ENCODE measurements at places on chromosomes 5 and 9.

GRCh38 chr9:135769489-135770202 is 67.7 kb downstream of the KCNT1 start:
- DNase-seq: no peak

DNA sequence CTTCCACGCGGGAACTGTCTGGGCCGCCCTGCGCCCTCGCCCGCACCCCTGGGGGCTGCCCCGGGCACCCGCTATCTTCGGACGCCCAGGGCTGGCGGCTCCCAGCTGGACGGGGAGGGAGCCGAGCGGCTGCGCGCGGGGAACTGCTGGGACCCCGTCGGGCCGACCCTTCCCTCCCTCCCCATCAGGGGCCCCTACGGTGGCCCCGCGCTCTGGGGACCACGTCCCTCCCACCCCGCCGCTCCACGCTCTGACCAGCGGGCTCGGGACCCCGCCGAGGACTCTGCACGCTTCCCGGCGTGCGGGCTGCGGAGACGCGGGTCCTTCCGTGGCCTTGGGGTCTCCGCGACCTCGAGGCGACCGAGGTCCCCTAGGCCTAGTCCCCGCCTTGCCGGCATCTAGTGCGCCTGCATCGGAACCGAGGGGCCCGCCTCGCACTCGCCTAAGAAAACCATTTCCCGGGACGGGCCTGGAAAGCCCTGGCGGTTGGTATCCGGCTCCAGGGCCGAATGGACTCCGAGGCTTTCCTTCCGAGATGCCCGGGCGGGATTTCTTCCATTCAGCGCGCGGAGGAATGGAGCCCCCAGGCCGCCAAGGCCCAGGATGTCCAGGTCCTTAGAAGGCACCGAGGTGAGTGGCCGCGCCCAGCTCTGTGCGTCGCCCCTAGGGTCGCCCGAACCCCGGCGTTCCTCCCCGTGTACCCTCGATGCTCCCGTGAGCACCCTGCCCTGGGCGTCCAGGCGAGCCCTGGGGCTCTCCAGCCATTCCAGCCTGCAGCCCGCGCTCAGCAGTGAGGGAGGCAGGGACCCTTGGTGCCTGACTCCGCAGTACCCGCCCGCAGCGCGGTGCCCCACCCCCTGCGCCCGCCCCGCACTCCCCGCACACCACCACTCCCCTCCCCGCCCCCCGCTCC is 705 bp upstream of the SLC6A3 start:
- DNase-seq: no peak

DNA sequence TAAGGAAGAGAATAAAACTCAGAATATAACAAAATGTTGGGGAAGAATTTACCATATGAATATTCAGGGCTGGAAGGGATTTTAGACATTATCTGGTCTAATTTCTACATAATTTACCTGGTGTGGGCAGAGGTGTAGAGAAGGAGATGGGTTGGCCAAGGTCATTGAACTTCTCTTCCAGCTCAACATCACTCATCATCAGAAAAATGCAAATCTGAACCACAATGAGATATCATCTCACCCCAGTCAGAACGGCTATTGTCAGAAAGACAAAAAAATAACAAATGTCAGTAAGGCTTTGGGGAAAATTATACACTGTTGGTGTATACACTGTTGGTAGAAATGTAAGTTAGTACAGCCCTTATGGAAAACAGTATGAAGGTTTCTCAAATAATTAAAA is 121.7 kb downstream of the PTTG1 start:
- DNase-seq: no peak

- no peak for DNase-seq
Observed at GRCh38 chr9:1013021-1013420, 36.6 kb downstream of the DMRT3 start.

DNA sequence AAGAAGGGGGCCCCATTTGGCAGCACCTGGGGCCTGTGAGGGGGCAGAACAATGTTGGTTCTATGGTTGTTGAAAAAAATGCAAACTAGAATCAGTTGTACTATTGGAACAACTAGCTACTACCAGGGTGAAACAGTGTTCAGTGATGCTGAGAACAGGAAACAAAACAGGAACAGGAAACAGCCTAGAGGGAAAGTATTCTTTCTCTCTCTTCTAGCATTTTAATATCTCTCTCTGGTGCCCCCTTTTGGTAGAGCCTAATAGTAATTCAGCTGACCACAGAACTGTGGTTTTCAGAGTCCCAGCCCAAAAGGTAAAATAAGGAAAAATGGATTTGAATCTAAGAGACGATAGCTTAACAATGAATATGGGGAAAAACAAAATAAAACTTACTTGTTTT is 138.0 kb upstream of the KCNN2 start:
- DNase-seq: no peak

DNA sequence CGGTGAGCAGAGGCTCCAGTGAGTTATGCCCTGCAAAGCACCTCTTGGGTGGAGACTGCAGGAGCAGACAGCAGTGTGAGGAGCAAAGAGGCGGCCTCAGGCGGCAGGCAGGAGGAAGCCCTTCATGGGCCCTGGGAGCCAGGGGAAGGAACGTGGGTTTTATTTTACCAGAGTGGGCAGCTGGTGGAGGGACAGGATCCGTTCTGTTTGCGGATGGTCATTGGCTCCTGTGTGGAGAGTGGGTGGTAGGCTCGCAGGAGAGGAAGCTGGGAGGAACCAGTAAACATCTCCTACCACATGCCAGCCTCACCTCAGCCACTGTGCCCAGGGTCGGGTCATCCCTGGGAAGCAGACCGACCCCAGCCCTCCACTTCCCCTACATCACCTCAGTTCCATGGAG is 24.4 kb downstream of the HNRNPH1 start:
- DNase-seq: no peak

DNA sequence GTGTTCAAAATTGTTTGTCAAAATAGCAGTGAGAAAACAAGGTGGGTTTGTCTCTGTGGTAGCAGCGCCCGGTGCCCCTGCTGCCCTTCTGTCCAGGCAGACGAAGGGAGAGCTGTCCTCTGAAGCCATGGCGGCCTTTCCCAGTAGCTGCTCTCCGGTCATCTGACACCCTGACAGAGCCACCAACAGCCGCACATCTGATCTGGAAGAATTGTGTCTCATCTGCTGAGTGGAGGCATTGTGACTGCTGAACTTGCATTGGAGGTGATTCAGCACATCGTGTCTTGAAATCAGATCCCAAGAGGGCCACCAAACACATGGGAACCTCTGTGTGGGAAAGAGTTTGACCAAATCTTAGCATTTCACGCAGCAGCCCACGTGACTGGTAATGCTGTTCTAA is 337.6 kb upstream of the IRX1 start:
- DNase-seq: no peak

GRCh38 chr5:159582756-159583541 is 252.7 kb upstream of the IL12B start:
- DNase-seq: no peak

DNA sequence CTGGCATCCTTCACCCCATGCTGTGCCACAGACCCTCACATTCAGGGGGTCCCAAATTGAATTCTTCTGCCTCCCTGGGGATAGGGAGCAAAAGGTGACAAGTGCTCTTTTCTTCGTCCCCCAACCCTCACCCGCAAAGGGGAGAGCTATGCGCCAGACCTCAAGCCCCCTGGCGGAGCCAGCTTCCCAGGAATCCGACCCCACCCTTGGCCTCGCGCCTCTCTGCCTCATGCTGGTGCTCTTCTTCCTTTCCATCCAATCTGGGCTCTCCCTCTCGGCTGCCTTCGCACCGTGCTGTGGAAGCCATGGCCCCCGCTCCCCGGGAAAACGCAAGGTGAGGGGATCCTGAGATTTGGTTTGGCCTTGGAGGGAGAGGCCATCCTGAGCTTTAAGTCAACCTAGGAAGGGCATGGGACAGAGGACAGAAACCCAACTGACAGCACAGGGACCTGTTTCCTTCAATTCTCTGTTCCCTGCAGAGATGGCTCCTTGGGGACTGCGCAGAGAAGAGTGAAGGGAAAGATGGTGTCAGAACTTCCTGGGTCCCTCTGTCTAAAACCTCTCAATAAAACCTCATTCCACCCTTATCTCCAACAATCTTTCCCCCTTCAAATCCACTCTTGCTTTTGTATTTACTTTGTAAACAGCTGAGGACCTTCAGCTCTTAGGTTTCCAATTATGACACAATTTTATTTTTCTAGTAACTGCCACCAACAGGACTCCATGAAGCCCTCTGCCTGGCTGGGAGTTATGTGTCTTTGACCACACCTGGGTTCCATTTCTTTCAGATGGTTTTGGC is 36.3 kb upstream of the CRB2 start:
- DNase-seq: no peak

- no peak for DNase-seq
Observed at GRCh38 chr9:89684912-89685636, 80.3 kb downstream of the GADD45G start.

GRCh38 chr9:107630156-107630555 is 140.6 kb upstream of the KLF4 start:
- DNase-seq: no peak

DNA sequence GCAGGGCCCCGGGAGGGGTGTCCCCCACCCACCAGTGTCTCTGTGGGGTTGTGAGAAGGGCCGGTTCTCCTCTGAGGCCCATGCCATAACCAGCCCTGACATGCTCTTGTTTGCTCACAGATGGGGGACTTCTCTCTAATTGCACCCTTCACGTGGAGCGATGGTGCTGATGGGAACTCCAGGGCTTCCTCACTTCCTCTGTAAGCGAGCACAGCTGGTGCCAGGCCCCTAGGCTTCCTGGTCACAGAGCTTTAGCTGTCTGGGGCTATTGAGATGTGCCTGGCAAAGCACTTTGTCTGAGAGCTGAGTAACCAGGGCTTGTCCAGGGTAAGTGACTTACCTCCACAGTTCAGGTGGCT is 36.4 kb downstream of the PHF2 start:
- DNase-seq: no peak

DNA sequence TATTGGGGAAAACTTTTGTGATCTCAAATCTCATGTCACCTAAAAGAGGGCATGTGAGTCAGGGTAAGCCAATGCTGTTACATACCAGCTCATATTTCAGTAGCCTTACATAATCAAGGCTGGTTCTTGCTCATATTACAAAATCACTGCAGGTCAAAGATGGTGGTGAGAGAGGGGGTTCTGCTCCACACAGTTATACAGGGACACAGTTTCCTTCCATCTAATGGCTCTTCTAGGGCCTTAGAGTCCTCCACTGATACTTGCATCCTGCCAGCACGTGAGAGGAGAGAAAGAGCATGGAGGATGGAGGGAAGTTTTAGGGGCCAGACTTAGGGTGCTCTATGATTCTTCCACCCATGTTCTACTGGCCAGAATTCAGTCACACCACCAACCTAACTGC is 130.0 kb downstream of the LIFR start:
- no peak for DNase-seq

DNA sequence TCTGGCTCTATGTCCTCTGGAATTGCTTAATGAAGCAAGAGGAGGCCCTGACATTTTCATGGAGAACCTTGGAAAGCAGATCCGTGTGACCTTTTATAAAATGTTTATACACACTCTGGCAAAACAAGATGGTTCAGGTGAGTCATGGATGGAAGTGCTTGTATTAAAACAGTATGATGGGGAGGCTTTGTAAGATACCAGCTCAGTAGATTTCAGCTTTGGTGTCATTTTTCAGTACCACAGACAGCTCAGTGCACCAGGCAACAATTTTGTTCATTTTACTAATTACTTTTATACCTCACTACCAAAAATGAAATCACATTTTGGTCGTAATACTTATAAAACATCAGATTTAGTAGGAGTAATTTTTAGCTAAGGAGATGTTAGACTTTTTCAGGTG is 5.2 kb downstream of the KCNN2 start:
- no peak for DNase-seq

DNA sequence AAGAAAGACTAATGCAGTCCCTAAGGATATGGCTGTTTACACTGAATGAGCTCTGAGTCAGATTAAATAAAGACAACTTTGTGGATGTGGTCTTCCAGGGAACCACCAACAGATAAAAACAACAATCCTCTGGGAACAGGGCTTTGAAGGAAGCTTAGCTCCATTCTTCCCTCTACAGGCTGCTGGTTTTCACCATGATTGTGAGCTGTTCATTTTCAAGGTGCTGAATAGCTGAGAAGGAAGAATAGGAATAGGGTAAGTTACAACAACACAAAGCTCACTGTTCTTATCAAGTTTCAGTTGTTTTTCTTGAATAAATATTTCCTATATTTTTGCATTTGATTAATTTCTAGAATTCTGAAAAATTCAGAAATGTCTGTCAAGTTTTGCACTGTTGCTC is 25.9 kb upstream of the PTAR1 start:
- DNase-seq: no peak
